ENCODE measurements at places on chromosomes 6 and 20. TPM values are rescaled to one million over a fixed set of nuclear protein-coding genes. Genes with fewer than 3 reads are reported as not detected.

DNA sequence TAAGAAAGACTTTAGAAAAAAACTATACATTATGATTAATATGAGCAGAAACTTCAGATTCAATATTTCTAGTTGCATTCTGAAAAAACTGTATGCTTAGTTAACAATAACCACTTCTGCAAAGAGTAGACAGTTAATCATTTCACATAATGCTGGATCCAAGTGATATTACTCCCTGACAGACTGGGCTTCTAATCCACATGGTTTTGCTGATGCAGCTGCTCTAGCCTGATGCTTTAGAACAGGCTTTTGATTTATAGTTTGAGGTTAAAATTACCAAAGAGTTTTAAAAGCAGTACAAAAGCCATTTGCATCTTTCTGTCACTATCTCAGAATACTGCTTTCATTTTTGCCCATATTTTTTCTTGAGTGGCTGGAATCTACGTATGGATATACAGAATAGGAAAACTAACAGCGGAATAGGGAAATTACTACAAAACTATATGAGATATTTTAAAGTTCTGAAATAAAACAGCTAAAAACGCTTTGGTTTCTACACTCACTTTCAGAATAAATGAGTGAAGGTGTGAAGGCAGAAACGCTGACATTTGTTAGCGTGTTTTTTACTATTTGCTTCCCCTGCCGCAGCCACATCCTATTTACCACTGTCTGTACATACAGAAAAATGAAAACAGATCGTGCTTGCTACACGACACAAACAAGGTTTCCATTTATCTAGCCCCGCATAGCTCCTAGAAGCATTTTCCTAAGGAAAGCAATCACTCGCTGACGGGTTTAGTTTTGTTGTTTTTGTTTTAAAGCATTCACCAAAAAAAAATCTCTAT, 61.7 kb downstream of the METTL24 start:
- H3K36me3 ChIP-seq = no peaks in the 10 kb centered on the region
- H3K4me3 ChIP-seq = peak overlapping the region; percentile 9
- H3K27ac ChIP-seq = no peak overlapping the region
- no peaks in the 10 kb centered on the region for H3K4me1 ChIP-seq
- DNase-seq = no peak
- H3K27me3 ChIP-seq = no peaks in the 10 kb centered on the region

DNA sequence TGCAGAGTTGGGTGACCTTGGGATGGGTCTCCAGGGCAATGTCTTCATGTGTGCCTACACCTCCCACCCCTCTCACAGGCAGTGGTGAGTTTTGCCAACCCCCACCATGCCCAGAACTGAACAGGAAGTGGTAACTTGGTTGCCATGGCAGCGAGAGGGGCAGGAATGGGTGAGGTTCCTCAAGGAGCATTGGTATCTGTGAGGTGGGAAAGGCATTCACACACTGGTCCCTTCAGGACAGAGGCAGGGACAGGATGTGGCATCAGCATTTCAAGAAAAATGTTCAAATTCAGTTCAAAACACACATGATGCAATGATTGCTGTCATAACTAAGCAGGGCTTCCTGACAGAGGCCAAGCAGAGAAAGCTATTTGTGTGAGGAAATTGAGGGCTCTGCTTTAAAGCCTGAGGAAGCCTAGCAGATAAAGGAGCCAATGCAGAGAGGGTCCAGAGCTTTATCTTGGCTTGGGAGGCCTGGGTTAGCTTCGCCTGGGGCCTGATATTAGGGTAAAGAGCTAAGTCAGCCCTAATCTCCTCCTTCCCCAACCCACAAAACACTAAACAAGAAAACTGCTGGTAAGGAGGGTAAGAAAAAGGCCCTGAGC, 551 bp downstream of the TREML2 start:
- no peak for DNase-seq

DNA sequence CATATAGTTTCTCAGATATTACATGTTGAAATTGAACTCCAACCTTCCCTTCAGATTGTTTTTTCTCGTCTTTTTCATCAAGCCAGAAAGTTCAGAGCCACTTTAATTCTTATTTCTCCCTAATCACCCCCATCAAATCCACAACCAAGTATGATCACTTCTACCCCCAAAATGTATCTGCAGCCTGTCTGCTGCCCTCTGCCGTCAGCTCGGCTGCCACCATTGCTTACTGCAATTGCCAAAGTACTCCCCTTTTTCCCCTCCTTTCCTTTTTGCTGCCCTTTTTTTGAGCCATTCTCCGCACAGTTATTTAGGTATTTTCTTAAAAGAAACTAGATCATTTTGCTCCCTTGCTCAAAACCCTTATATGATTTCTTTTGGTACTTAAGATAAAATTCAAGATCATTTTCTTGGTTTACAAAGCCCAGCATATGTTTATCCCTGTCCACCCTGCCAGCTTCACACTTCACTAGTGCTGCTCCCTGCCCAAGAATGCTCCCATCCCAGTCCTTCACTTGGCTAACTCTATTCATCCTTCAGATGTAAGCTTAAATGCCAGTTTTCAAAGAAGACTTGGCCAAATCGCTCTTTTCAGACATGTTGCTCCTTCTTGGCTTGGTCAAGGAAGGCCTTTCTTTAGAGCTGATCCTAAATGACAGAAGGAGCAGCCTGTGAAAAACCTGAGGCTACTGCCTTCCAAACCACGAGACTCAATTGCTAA, 63.7 kb downstream of the SH3BGRL2 start:
- no peaks in the 10 kb centered on the region for H3K27me3 ChIP-seq
- no peak for DNase-seq
- no peaks in the 10 kb centered on the region for H3K36me3 ChIP-seq

DNA sequence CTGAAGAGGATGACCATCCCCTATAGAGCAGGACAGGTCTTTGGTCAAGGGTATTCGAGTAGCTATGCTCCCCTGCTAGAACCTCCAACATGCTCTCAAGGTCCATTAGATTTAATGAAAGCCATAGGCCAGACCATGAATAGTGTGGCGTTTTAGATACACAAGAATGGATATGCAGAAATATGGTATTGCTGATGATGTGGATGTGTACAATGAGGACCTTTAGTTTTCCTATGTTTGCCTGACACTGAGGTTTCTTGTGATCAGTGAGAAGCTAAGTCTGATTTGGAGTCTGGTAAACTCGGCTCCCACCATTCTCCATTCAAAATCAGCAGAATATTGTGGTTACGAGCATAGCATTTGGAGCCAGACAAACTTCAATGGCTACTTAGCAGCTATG, 125.6 kb downstream of the TSHZ2 start:
- no peak overlapping the region for H3K4me3 ChIP-seq
- peaks cover under 1% of the 10 kb centered on the region for H3K4me1 ChIP-seq
- H3K36me3 ChIP-seq = no peaks in the 10 kb centered on the region
- no peak overlapping the region for H3K27ac ChIP-seq
- no peak for DNase-seq

DNA sequence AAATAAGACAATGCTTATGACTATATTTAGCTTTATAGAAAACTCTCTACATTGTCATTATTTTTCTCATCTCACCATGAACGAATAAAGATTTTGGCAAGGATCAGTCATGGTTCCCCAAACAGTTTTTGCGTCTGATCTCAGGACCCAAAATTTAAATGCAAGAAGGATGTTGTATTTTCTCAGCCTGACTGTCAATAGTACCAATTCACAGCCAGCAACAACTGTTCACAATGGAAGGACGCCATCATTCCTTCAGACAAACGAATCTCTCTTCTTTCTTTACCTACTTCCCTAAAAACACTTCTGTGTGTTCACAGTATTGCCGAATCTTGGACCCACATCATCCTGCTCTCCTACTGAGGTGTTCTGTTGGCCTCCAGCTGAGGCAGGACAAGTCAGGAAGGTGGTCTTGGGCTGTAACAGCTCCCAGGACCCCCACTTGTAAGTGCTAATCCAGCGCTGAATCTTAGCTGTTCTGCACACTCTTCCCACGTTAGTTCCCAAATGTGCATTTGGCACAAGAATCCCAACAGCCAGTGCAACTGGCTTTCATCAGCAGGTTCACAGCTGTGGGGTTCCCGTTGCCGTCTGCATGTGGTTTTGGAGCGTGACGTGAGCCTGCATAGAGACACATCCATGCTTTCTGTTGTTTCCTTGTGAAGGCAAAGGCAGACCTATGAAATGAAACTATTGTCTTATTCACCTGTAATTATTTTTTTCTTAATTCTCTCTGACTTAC, 600.0 kb downstream of the QKI start:
- H3K36me3 ChIP-seq = no peaks in the 10 kb centered on the region
- no peak overlapping the region for H3K4me3 ChIP-seq
- no peaks in the 10 kb centered on the region for H3K4me1 ChIP-seq
- no peaks in the 10 kb centered on the region for H3K27me3 ChIP-seq
- no peak overlapping the region for H3K27ac ChIP-seq
- no peak for DNase-seq

The NKX2-4 gene
- not detected for polyA plus RNA-seq

The RAD21L1 gene
- not detected for polyA plus RNA-seq
